ENCODE measurements at places on chromosomes 2 and 18.

DNA sequence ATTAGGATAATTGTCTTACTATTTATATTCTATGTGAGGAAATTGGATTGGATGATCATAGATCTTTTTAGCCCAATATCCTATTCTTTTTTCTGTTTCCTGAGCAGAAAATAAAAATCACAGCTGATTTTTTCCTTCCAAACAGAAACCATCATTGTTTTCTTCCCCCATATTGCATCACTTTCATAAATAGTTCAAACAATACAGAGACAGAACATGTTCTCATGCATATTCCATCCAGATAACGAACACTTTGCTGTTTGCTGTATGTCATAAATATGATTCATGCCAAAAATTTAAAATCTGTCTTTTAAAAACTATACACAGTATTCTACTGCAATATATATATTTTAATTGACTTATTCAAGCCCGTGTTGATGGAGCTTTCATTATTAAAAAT lies 22.0 kb upstream of the RALBP1 start:
- no peak for DNase-seq

- no peak for DNase-seq
Measured at GRCh38 chr2:155310589-155310988, 612.1 kb downstream of the KCNJ3 start.

DNA sequence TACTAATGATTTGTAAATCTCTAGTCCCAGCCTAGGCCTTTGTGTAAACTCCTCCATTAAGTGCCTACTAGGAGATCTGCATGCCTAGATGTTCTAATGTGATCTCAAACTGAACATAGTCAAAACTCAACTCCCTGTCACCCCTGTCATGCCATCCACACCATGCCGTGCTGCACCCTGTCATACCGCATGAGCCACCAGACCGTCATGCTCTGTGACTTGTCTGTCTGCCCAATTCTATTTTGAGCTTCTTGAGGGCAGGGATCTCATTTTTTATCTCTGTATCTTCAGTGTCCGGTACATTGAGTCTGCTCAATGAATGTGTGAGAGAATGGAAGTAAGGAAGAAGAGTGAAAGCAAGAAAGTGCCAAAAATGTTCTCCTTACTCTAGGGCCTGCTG lies 35.5 kb downstream of the GREB1L start:
- no peak for DNase-seq

GRCh38 chr18:26453386-26453901 lies 94.9 kb downstream of the KCTD1 start:
- DNase-seq, result no peak

DNA sequence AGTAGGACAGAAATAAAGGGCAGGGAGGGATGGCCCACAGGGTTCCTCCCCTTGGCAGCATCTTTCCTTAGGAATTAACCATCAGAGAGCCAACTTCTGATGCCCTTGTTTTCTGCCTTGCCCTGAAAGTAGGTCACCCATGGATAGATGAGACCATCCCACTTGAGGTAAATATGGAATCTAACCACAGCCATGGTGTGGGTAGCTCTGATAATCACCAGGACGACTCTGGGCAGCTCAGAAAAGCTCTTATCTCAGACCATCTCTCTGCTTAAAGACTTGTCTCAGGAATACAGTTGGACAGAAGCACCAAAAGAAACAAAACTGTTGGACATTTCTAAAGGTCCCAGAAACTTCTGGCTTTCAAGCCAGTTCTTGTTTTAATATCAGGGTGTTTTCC lies 101.4 kb upstream of the CELF4 start:
- DNase-seq, result no peak
